ENCODE measurements at places on chromosomes 16 and 17.

- no peak for DNase-seq
These were observed 25.6 kb downstream of the COX10 start for GRCh38 chr17:14094676-14095601.

DNA sequence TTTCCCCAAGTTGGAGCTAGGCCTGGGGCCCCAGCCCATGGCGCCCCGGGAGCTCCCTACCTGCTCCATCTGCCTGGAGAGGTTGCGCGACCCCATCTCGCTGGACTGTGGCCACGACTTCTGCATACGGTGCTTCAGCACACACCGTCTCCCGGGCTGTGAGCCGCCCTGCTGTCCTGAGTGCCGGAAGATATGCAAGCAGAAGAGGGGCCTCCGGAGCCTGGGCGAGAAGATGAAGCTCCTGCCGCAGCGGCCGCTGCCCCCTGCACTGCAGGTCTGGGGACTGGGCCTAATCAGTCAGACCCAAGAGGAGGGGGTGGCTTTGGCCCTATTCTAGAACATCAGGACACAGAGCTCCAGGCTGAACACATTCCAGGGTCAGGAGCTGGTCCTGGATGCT, 1.5 kb downstream of the RNF112 start:
- no peak for DNase-seq

- no peak for DNase-seq
These were observed at the start of gene BEAN1 for GRCh38 chr16:66427036-66427860. BEAN1 (plus strand) TSS chr16:66427295; CDS start chr16:66437677, 10,382 bp downstream.

DNA sequence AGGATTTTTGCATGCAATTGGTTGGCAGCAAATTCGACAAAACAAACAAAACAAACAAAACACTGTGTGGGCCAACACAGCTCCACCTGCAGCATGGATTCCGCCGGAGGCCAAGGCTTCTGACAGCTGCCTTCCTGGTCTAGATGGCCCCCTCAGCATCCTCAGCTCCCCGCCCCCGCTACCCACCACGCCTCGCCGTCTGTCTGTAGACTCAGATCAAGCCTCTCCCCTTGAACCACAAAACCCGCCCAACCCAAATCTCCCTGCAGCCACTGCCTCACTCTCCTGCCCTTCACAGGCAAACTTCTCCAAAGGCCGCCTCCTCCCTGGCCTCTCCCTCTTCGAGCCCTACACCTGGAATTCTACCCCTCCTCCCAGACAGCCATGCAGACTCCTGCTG, 57.9 kb downstream of the RTN4RL1 start:
- no peak for DNase-seq

DNA sequence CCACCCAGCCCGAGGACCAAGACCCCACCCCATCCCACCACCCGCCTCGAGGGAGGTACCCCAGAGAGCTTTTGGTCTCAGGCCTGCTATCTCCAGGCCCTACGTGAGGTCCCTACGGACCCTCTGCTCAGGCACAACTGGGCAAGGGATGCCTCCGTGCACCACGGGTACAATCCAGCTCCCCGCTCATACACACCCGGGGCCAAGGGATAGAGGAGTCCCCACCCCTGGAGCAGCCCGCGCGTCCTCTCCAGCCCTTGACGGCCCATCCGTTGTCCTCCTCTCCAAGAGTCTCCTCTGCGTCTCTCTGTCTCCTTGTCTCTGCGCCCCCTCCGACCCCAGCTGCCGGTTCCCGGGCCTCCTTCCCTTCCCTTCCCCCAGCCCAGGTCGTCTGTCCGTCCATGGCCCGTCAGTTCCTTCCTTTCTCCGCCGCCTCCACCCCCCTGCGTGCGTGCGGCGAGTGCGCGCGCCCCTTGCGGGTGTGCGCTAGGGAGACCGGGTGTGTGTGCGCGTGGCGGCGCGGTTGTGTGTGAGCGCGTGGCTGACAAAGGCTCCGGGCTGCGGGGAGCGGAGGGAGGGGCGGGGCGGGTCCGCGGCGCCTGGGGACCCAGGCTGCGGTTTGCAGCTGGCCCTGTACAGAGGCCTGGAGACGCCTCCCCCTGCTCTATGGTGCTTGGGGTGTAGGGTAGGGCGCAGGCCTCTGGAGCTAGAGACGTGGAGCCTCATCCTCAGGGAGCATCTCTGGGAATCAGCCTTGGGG, 930 bp downstream of the SPNS2 start:
- DNase-seq: no peak

DNA sequence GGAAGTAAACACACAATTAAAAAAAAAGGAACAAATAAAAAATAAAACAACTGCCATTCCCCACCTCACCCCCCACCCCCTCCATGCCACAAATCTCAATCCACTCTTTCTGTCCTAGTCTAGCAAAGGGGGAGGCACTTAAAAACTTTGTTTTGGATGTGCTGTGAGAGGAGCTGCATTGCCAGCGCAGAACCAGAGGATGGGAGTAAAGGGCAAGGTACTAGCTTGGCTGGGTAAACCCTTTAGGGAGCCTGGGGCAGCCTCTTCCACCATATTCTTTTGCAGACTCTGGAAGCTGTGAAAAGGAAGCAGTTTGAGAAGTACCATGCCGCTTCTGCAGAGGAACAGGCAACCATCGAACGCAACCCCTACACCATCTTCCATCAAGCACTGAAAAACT, 1.4 kb downstream of the MRPS7 start:
- DNase-seq: no peak

DNA sequence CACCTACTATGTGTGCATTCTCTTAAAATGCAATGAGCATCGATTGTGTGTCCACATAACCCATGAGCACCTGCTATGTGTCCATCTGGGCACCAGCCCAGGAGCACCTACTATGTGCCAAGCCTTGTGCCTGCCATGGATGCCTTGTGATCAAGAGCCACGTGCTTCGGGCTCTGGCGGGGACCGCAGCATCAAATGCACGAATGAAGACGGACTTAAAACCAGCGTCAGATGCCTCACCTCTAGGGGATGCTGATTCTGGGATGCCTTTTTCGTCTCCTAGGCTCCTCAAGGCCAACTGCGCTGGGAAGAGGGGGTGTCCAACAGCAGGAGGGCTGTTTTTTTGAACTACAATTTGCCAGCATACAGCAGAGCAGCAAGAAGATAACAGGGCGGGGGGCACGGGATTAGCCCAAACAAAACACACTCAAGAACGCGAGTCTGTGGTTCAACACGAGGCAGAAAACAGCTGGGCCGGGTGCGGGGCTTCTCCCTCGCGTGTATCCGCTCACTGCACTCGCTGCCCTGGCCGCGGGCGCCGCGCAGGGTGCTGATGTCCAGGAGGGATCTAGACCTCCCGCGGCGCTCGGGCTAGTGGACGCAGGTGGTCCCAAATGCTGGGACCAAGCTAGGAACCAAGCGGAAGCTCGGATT, 1.2 kb upstream of the GLIS2 start:
- no peak for DNase-seq

DNA sequence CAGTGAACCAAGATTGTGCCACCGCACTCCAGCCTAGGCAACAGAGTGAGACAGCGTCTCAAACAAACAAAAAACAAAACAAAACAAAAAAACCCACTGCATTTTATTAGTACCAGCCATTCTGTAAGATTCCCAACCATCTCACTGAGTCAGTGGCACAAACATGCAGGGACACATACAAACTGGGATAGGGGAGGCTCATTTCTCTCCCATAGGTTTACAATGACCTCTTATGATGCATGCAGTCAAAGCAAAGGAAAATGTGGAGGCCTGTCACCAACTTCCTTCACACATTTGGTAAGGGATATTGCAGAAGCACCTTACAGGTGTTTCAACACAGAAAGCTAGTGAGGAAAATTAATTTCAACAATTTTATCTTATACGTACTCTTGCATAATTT, 12.4 kb upstream of the STRADA start:
- no peak for DNase-seq

DNA sequence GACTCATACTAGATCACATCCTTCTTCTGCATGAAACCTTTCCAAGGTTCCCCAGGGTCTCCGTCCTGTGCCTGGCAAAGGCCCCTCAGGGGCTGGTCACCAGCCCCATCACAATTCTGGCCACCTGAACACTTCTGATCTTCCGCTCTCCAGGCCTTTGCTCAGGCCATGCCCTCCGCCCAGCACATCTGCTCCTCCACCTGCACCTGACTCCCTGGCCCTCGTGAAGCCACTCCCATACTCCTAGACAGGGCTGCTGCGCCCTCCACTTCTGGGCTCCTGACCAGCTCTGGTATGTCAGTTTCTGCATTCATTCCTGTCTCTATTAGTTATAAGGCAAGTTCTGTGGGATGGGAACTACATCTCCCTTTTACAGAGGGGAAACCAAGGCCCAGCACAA, 1.9 kb upstream of the MYL11 start:
- no peak for DNase-seq

GRCh38 chr16:81581107-81581506, 136.5 kb downstream of the CMIP start:
- DNase-seq: no peak

GRCh38 chr17:56358651-56359050, 205.4 kb downstream of the ANKFN1 start:
- DNase-seq: no peak

GRCh38 chr16:89727406-89728120, 6.2 kb downstream of the ZNF276 start:
- DNase-seq: no peak

- no peak for DNase-seq
These were observed 831 bp upstream of the RCVRN start for GRCh38 chr17:9905902-9906301.

- no peak for DNase-seq
These were observed 216.5 kb downstream of the TMEM114 start for GRCh38 chr16:8373676-8374431.

DNA sequence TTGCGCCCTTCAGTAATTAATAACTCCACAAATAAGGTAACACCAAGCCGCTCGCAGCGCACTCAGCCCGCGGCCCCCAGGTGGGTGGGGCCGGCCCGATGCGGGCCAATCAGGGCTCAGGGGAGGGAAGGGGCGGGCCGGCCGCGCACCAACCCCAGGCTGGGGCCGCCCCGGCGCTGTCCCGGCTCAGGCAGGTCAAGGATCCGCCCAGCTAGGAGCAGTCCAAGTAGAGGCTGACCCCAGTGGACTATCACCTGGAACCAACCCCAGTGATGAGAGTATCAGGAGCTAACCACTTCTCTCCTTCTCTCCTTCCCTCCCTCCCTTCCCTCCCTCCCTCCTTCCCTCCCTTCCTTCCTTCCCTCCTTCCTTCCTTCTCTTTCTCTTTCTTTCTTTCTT, 110.8 kb downstream of the C16orf78 start:
- peak; percentile 75 for DNase-seq

- no peak for DNase-seq
These were observed 20.5 kb downstream of the GRB7 start for GRCh38 chr17:39757931-39758873.

DNA sequence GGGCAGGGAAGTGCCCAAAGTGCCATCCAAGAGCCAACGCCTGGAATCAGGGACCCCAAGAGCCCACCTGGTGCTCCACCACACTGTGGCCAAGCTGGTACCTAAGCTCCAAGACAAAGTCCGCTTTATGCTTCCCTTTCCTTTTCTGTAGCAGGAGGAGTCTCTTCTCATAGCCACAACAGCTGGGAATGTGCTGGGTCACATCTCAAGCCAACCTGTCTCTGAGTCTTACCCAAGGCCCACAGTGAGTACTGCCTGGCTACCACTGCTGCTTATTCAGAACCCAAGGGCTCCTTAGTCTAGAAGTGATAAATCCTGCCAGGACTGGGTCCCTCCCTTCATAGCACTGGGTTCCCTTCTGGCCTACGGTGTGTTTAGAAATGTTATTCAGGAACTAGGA, 49.8 kb downstream of the ERCC4 start:
- DNase-seq: no peak

GRCh38 chr16:86824751-86825296, 246.5 kb downstream of the FOXL1 start:
- DNase-seq: no peak

DNA sequence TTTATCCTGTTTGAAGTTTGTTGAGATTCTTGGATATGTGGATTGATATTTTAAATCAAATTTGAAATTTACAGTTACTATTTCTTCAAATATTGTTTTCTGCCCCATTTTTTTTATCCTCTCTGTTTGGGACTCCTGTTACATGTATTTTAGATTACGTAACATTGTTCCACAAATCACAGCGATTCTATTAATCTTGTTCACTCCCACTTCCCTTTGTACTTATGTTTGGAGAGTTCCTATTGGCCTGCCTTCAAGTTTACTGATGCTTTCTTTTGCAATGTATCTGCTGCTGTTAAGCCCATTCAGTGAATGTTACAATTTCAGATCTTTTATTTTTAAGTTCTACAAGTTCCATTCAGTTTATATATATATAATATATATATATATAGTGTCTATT, 288.3 kb upstream of the TNRC6C start:
- DNase-seq: no peak

GRCh38 chr17:42197564-42198156, 3.4 kb upstream of the GHDC start:
- no peak for DNase-seq

DNA sequence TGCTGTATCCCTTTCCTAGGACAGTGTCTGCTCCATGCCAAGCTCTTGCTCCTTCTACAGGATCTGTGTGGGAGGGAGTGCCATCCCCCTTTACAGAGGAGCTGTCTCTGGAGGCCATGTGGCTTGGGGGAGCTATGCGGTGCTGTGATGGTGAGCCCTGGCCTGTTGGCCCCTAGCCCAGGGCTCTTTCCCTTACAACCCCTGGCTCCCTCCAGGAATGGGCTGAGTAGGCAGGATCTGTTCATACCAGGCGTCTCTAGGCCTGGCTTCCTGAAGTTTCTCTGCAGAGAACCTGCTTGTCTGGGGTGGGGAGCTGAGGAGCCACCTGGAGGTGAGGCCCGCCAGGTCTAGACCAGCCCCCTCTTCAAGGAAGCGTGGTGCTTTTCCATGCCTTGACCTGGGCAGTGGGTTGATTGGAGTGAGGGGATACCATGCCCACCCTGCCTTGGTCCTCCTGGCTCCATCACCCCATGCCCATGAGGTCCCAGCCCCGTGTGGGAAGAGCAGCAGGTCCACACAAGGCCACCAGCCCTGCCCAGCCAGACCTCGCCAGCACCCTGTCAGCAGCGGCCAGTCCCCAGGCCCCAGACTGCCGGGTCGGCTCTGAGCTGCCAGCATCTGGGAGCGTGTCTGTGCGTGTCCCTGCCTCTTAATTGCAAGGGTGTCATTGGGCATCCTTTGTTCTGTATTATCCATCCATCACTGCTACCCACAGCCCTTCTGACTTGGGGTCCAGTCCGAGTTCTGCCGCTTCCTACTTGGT, 14.7 kb downstream of the LLGL2 start:
- no peak for DNase-seq

DNA sequence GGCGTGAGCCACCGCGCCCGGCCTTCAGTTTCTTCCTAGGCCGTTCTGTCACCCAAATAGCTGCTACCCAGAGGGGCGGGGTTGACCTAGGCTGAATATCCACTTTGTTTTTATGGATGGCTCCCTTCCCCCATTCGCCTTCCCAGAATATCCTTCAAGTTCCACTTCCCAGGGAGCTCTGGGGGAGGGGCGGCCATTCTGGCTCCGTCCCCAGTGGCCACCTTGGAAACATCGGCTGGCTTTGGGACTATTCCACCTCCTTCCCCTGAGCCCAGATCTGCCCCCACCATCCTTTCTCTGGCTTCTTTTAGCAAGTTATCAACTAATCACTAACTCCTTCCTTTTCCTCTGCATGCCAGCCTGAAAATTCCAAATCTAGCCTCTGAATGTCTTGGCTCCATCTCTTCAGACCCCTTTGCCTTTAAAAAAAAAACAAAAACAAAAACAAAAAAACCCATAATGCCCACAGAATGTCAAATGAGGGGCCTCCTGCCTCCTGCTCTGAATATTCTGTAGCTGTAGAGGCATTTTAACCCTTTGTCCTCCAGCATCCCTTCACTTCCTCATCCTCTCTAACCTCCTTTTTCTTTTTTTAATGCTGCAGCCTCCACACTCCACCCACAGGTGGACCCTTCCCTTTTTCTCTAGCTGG, 6.4 kb downstream of the ATP1B2 start:
- peak; percentile 63 for DNase-seq

GRCh38 chr16:66976746-66977145, 11.6 kb upstream of the CES4A start:
- no peak for DNase-seq

All from uterus (tissue), 4 donors.